ENCODE measurements at places on chromosomes 7 and 10.

- DNase-seq, result no peak
These were observed 533.9 kb downstream of the TCERG1L start for GRCh38 chr10:130777507-130778165.

DNA sequence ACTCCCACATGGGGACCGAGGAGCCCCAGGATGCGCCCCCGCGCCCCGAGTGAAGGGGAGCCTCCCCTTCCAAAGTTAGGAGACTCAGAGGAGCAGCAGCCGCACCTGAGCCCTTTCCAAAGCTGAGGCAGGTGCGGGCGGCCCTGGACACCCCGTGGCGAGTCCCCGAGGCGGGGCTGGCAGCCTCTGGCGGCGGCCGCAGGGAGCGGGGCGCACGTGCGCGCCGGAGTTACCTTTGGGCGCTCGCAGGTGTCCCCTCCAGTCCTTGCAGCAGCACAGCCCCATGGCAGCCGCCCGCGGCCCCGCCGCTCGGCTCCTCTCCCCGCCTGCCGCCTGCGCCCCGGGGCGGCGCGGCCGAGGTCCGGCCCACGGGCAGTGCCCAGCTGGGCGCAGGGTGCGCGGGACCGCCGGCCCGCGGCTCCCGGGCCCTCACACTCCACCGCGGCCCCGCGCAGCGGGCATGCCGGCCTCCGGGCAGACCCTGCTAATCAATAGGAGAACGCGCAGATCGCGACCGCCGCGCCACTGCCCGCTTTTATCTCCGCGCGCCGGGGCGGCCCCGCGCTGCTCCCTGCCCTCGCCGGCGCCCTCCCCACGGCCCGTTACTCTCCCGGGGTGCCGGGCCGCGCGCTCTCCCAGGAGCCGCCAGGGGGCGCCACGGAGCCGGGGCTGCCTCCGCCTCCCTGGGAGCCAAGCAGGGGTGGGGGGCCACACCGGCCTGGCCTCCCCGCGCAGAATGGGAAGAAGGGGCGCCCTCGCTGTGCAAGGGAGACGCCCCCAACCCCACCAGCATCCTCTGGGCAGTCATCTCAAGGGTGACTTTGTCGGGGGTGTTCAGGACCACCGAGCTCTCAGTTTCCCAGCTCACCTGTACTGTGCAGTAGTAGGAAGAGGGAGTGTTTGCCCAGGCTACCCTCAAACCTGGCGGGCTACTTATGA lies 80.8 kb downstream of the ARHGAP22 start:
- DNase-seq, result no peak

- no peak for DNase-seq
These were observed 3.6 kb downstream of the HOXA1 start for GRCh38 chr7:27091941-27092818.

DNA sequence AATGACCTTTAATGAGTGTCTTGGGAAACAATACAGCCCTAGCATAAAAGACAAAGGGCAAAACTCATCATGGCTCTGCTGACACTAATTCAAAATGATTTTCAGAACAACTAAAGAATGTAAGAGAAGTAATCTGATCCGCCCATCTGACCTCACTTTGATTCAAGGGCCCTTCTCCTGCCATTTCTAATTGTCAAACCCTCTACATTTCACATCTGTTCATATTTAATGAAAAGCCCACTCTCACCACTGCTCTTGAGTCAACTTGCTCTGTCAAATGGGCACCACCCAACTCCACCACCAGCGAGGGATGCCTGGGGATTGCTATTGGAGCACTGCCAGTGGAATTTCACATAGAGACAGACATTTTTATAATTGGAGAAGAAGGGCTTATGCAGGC lies 639.2 kb downstream of the KCNMA1 start:
- DNase-seq, result no peak

DNA sequence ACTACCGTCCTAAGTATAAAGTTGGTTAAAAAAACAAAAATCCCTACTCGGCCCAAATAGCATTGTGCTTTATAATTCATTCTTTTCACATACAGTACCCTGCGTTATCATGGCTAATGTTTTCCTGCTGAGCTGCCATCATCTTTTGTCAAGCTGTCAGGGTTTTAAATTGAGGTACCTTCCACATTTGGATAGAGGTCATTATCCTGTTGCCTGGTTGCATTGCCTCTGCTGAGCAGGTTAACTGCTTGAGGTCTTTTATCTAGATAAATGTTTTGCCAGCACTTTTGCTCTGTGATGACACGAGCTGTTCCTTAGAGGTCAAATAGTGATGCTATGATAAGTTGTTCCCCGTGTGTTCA lies 94.4 kb upstream of the FZD1 start:
- no peak for DNase-seq

GRCh38 chr10:78972160-78972946 lies 96.4 kb upstream of the ZMIZ1 start:
- no peak for DNase-seq

DNA sequence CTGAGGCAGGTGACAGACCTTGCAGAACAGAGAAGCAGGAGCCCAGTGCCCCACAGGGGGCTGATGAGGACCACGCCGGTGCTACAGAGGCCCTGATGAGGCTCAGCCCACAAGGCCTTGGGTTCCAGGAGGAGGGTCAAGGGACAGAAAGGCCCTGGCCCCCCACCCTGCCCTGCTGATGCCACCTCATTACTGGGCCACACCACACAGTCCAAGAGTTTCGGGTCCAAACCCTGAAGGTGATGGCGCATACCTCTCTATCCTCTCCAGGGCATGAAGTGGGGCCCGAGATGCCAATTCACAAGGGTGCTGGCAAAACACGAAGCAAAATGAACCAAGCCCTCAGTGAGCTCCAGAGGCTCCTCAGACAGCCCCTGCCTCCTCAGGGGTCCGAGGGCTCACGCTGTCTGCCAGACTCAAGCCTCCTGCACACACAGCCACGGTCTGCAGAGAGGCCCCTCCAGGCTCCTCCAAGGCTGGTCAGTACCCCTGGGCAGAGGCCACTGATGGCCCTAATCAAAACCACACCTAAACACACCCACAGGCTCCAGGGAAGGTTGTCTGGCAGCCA lies 32.3 kb downstream of the RASGEF1A start:
- DNase-seq, result no peak

GRCh38 chr7:21159506-21159905 lies 268.4 kb upstream of the SP4 start:
- DNase-seq, result no peak

DNA sequence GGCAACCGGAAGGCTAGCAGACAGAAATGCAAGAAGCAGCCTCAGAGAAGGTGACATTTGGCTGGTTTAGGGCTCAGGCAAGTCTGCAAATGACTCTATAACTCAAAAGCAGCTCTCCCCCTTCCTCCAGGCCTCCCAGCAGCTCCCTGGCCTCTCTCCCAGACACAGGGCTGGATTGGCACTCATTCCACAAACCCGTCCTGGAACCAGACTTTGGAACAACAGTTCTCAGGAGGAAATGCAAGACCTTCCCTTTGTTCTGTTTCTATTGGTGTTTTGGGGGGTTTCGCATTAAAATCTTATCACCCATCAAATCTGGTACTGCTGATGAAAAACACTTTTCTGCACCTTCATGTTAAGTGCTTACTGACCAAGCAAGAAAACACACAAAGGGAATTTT lies 40.3 kb upstream of the EFCAB10 start:
- DNase-seq, result no peak

- DNase-seq, result no peak
These were observed 48.4 kb downstream of the NKX6-2 start for GRCh38 chr10:132737390-132738048.

- DNase-seq, result no peak
These were observed 6.1 kb upstream of the UBE2H start for GRCh38 chr7:129958643-129959470.

DNA sequence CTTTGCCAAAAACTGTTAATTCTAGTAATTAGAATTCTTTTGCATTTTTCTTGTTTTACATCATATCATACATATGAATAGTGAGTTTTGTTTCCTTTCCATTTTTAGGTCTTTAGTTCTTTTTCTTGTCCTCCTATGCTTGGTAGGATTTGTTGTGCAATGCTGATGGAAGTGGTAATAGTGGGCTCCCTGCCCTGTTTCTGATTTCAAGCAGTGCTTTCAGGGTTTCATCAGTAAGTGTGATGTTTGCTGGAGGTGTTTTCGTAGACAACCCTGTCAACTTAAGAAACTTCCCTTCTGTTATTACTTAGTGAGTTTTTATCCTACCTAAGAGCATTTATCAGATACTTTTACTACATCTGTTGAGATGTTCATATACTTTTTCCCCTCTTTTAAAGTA lies 50.5 kb downstream of the CSGALNACT2 start:
- no peak for DNase-seq

DNA sequence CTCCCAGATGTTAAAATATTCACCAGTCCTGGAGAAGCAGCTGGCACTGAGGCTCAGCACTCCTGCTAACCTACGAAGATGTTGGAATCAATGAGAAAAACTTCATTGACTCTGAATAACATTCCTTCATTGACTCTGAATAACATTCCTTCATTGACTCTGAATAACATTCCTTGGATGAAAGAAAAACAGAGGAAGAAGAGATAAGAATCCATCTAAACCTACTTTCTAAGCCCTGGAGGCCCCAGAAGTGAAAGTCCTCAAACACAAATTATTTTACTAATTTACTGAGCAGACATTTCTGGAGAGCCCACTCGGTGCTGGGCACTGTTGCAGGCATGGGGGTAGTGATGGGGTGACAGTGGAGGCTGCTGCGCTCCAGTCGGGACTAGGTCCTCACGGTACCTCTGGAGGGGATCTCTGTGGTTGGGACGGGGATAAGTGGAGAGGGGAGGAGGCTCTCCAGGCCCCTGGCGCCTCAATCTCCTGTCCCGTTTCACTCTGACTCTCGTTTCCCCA lies 254.1 kb downstream of the WDR37 start:
- no peak for DNase-seq

GRCh38 chr7:82741493-82741892 lies 297.9 kb upstream of the CACNA2D1 start:
- DNase-seq, result no peak

DNA sequence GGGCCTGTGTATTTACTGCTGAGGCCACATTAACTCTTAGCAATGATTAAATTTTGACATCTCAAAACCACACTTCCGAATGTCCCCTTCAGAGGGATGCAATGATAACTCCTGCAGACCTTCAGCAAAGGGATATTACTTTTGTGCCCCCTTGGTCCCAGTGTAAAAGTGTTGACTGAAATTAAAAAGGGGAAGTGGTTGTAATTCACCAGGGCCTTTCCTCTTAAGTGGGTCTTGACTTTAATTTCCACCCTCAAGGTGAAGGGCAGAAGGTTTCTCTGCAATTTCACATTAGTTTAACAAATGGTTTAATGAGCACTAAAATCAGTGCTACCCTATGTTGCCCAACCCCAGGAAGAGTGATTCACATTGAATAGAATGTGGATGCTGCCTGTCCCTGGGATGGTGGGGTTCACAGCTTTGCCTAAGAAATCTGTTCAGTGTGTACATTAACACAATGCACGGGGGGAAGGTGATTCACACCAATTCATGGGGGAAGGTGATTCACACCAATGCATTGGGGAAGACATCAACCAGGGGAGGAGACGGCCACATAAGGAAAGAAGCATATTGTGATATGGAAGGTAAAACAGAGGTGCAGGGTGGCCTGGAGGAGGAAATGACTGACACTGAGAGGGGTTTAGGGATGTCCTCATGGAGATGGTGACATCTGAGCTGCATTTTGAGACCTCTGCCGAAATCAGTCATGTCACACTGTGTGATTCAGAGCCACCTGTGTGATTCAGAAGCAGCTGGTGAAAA lies 19.4 kb upstream of the TNS3 start:
- no peak for DNase-seq

- no peak for DNase-seq
These were observed 64.8 kb downstream of the SMURF1 start for GRCh38 chr7:99079104-99079503.

DNA sequence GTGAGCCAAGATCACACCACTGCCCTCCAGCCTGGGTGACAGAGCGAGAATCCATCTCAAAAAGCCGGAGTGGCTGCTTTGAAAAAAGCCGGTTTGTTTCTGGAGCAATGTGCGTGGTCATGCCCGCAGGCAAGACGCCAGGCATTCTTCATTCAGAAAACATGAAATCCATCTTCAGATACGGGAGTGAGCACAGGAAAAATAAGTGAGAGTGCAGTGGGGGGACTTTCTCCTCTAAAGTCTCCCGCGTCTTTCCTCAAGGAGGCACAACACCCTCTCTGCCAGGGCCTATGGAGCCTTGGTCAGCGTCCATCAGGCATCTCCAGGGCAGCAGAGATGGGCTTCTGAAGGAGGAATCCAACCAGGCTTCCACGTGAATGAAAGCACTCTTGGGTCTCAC lies 62.3 kb upstream of the DGKI start:
- DNase-seq, result no peak

GRCh38 chr10:79374312-79375191 lies 27.3 kb downstream of the PPIF start:
- DNase-seq, result peak; percentile 68

GRCh38 chr7:99428972-99429566 lies 9.5 kb downstream of the PTCD1 start:
- DNase-seq, result no peak

- DNase-seq, result no peak
These were observed 32.1 kb upstream of the PAX2 start for GRCh38 chr10:100713049-100713858.

GRCh38 chr10:71661060-71661622 lies 58.4 kb downstream of the C10orf105 start:
- no peak for DNase-seq

- no peak for DNase-seq
These were observed 38.4 kb downstream of the BAIAP2L1 start for GRCh38 chr7:98362517-98362916.

GRCh38 chr7:92823042-92823441 lies 13.3 kb downstream of the CDK6 start:
- no peak for DNase-seq

DNA sequence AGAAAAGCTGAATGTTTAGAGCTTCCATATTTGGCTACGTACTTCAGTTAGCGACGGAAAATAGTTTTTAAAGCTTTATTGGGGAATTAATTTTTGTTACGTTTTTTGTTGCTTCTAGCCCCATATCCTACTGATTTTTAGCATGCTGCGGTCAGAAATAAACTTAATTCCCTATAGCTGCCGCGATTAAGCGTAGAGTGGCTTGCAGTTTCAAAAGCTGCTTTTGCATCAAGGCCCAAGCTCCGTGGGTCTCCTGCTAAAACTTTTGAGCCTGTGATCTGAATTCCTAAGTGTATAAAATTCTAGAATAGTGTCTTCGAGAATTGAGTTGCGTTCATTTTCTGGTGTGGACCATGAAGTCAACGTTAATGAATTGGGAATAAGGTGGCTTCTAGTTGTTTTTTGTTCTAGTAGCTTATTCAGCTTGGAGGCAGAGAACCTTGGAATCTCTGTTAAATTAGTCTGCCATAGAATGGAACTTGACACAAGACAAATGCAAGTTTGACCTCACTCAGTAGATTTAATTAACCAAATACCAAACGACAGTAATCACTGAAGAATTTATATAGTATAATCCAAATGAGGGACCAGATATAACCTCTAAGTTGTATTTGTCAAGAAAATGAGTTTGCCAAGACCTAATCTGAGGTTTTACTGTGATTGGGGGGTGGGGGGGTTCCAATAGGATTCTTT lies 977 bp downstream of the CALU start:
- DNase-seq, result no peak

- no peak for DNase-seq
These were observed 49.3 kb upstream of the KCNIP2 start for GRCh38 chr10:101892782-101893391.
